ENCODE measurements at places on chromosomes 7 and 10.
A peak's percentile ranks its signal among the peaks of the same experiment; 100 is the strongest.

DNA sequence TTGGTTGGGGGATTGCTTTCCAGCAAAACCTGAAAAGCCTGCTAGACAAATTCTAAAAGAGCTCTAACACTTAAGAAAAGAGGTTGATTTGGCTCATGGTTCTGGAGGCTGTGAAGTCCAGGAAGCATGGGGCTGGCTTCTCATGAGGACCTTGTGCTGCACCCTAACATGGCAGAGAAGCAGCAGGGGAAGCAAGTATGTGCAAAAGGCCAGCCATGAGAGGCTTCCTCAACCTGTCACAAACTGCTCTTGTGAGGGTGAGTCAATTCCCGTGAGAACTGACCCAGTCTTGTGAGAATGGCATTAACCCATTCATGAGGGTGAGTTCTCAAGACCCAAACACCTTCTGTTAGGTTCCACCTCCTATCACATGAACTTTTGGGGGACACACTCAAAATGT is 54.3 kb upstream of the IGFBP3 start:
- DNase-seq, result no peak

- no peak for DNase-seq
These were observed 304.3 kb downstream of the PTPRN2 start for GRCh38 chr7:158283016-158283974.

GRCh38 chr7:108329514-108329913 is 126.7 kb downstream of the NRCAM start:
- DNase-seq, result no peak

DNA sequence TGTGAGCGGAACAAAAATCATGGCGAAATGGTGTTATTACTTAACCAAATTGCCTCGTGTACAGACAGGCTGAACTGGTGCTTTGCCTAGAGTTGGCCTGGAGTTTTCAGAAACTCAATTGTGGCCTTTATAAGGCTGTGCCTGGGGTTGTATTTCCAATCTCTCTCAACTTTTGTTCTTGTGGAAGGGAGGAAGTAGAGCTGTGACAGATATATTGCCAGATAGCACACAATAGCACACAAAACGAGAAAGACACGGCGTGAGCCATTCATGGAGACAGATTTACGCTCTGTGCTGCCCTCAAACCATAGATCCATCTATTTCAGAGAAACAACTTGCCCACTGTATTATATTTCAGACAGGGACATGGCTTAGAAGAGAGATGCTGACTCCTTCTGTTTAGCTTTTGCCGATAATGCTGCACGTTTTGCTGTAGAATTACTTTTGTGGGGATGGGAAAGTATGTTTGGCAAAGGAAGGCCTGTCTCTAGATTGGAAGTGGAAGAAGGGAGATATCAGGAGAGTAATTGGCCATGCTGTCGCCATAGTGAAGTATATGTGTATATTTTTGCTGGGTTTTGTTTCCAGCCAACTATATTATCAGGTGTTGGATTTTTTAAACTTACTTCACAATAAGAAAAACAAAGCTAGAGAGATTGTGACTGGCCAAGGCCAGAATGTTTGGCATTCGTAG is 80.4 kb downstream of the AUTS2 start:
- no peak for DNase-seq

- DNase-seq, result no peak
These were observed 293.2 kb downstream of the FGFR2 start for GRCh38 chr10:121305066-121305465.

- no peak for DNase-seq
These were observed 926 bp upstream of the PCBD1 start for GRCh38 chr10:70889291-70889690.

GRCh38 chr7:106064316-106064715 is 47.8 kb downstream of the SYPL1 start:
- DNase-seq, result no peak

DNA sequence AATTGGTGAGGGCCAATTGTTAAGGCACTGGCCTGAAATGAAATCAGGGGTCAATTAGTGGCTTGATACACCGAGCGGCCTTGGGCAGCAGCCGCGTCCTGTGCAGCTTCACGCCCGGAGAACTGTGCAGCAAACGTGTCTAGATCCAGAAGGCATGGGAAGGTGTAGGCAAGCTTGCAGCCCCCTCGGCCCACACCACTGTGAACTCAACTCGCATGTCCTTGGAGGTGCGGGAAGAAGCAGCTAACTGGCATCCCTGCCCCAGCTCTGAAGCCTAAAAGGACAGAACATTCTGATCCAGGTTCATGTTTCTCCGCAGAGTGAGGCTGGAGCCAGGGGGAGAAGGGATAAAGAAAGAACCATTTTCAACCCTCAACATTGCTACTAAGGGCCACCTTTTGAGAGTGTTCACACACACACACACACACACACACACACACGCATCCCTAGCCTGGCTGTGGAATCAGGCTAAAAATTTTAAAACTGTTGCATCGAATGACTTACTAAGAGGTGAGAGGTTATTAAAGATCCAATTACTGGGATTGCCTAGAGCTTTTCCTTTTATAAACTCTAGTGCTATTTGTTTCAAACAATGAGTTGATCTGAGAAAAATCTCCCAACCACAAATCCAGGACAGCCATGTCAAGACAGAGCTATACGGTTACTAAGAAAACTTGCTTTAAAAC is 104.0 kb downstream of the PARP12 start:
- DNase-seq, result peak; percentile 47

DNA sequence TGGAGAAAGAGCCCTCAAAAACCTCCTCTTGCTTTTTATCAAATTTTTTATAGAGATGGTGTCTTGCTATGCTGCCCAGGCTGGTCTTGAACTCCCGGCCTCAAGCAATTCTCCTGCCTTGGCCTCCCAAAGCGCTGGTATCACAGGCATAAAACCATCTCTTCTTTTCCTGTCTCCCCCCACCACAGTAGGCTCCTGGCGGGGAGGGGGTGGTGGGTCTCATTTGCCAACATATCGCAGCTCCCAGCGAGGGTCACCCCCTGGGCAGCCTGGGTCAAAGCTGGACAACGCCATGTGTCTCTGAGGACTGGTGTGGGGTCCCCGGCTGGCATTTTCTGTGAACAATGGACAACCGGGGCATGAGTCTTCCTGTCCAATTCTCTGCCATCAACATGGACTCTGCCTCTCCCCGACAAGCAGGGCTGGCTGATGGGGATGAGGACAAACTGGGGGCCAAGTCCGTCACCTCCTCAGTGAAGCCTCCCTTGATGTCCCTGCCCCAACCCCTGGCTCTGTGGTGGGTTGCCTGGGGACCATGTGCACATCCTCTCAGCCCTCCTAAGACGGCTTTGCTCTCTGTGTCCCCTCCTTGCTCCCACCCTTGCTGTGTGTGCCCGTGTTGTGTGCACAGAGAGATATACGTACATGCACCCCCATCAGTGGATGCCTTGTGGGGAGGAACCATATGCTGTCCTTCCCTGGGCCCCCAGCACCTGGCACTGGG is 86.4 kb upstream of the GNA12 start:
- DNase-seq, result no peak

GRCh38 chr10:133454204-133454893 is 604 bp downstream of the SCART1 start:
- DNase-seq, result no peak

- DNase-seq, result peak; percentile 54
These were observed 749.1 kb upstream of the LRRTM3 start for GRCh38 chr10:66176772-66177171.

DNA sequence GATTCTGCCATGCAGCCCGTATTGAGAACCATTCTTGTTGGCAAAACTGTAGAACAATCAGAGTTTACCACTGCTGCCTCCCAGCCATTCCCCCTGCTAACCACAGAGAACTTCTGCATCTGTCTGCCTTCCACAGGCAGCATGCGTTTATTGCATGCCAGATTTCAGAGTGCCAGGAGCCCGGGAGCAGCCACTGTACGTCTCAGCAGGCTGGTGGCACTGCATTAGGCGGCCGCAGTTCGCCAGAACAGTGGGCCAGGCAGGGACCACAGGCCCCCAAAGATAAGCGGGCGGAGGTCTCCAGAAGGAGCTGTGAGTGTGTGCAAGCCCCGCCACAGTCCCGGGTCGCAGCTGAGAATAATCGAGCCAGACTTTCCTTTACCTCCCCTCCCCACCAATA is 31.8 kb downstream of the ZNF467 start:
- DNase-seq, result peak; percentile 15

- DNase-seq, result no peak
These were observed 52.3 kb upstream of the GJD4 start for GRCh38 chr10:35552650-35553342.

- no peak for DNase-seq
These were observed 43.4 kb upstream of the PLEKHA1 start for GRCh38 chr10:122331100-122331499.

DNA sequence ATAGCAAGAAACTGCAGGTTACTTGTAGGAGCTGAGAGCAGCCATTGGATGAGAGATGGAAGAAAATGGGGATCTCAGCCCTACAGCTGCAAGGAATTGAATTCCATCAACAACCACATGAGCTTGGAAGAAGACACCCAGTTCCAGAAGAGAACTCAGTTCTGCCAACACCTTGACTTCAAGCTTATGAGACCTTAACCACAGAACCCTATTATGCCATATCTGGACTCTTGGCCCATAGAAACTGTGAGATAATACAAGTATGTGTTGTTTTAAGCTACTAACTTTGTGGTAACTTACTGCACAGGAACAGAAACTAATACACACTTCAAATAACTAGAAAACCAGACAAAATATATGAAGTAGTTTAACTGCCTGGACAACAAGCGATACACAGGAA is 212.4 kb upstream of the CACNA2D1 start:
- DNase-seq, result no peak

- peak; percentile 50 for DNase-seq
These were observed 156.7 kb upstream of the TCF7L2 start for GRCh38 chr10:112793202-112793921.

GRCh38 chr7:30134611-30135300 is at the start of gene MTURN:
Gene MTURN, plus strand, starts transcription at chr7:30134986. Its CDS starts 151 bp downstream, at chr7:30135137.
- peak; percentile 96 for DNase-seq

DNA sequence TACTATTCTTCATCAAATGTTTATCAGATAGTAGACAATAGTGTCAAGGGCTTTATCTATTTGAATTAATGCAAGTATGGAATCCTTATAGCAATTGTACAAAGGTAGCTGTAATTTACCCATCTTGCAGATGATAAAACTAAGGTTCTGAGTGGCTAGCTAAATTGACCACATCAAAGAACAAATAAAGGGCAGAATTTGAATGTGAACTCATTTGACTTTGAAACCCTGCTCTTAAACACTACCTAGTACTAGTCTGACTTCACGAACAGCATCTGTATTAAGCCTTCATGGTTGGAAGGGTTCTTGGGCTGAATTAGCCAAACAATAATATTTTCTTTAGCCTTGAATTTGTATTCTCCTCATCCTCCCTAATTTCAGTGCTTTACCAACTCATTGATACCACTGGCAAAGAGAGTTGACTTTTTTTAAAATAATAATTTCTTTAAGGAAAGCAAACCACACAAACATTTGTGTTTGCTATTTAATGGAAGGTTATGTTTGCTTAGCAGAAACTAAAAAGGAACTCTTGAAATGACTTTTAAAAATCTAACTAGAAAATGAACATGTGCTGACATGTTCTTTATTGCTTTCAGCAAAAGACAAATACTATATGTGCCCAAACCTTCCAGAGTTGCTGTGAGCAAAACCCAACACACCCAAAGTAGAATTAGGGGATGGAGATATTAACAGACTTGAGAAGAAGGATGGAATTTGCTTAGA is 322.6 kb downstream of the RNLS start:
- no peak for DNase-seq

GRCh38 chr7:16268821-16269768 is 152.2 kb downstream of the CRPPA start:
- peak; percentile 3 for DNase-seq

DNA sequence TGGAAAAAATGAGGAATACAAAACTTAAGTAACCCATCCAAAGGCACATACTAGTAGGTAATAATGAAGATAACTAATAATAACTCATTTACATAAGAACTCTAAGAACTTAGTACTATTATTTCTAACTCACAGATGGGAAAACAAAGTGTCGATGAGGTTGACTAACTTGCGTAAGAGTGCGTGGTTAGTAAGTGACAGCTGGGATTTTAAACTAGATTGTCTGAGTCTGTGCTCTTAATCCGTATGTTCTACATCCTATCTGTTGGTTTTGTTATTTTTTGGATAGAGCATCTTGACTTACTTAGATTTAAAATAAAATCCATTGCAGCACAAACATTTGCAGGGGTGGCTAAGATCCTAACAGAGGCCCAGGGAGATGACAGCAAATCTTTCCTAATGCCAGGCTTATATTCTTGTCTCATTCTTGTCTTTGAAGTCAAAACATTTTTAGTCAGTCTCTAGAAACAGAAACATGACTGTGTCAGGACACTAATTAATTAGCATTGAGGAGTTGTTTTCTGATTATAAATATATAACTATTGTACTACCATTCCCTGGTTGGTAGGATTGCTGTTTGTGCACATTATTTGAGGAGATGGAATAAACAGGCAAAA is 11.7 kb downstream of the RPA3 start:
- DNase-seq, result no peak

DNA sequence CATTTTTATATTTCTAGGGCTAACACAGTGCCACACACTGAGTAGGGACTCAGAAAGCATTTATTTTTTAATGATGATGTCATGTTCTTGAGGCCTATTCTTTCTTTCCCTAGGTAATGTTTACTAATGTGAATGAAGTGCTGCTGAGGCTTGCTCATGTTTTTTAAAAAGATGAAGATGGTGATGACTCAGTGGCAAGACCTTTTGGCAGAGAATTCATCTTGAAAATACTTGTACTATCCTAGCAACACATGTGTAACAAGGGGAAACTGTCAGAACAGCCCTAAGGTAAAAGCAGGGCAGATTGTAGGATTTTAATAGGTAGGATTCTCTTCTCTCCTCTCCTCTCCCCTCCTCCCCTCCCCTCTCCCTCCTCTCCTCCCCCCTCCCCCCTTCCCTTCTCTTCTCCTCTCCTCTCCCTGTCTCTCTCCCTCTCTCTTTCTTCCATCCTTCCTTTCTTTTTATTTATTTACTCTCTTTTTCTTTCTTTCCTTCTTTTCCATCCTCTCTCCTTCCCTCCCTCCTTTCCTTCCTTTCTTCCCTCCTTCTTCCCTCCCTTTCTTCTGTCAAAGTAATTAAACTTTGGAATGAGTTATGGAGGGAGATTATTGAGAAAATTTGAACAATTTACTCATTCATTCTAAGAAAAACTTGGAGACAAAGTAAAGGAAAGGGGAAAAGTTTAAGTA is 75.3 kb downstream of the ZNF92 start:
- DNase-seq, result peak; percentile 33

GRCh38 chr7:24591152-24591551 is 17.9 kb downstream of the PALS2 start:
- DNase-seq, result no peak

- no peak for DNase-seq
These were observed 313.2 kb downstream of the MDFIC start for GRCh38 chr7:115235075-115235474.

DNA sequence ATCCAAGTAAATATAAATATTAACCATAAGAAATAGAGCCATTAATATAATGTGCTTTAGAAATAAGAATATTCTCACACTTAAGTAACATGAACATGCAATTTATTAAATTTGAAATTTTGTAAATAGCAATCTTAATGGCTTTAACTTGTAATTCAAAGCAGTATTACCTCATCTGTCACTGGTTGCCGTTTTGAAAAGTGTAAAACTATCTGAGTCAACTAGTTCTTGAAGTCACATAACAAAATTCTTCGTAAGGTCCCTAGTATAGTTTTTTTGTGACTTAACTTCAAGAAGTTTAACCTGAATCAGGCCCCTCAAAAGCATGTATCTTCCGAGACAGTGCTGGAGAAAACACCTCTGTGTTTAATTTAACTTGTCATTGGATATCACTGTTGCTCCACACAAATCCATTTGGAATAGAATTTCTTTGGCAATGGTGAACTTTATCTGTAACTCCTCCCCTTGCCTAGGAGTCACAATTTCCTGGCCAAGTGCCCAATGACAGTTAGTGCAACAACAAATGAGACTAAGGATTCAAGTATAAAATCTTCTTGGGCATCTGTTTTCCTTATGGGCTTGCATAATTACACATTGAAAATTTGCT is 47.1 kb downstream of the NT5C2 start:
- DNase-seq, result peak; percentile 93
